ENCODE measurements at places on chromosomes 13 and 19.

DNA sequence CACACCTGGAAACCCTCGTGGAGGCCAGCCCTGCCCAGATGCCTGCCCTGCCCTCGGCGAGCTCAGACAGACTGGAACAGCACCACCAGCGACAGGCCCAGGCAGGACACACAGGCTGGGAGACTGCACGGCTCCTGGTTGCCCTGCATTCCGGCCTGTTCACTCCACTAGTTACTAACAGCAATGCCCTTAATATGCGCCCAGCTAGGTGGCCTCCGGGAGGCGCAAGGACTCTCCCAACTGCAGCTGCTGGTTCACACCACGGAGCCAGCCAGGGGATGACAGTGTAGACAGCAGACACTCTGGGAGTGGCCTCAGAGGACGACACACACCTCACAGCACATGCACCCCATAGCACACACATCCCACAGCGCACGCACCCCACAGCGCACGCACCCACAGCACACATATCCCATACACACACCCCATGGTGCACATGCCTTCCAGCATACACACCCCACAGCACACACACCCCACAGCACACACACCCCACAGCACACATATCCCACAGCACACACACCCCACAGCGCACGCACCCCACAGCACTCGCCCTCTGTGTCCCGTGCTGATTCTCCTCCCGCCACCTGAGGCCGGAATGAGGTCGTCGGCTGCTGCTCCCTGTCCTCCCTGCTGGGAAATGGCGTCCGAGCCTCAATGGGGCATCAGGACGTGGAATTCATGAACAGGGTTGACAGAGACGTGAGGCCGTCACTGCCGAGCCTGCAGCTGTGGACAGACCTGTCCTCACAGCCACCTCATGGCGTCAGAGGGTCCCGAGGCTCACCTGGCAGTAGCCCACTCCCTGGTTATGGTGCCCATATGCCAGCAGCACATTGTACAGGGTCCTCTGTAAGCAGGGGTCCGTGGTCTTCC is 13.6 kb downstream of the GRTP1 start:
- DNase-seq = no peak

DNA sequence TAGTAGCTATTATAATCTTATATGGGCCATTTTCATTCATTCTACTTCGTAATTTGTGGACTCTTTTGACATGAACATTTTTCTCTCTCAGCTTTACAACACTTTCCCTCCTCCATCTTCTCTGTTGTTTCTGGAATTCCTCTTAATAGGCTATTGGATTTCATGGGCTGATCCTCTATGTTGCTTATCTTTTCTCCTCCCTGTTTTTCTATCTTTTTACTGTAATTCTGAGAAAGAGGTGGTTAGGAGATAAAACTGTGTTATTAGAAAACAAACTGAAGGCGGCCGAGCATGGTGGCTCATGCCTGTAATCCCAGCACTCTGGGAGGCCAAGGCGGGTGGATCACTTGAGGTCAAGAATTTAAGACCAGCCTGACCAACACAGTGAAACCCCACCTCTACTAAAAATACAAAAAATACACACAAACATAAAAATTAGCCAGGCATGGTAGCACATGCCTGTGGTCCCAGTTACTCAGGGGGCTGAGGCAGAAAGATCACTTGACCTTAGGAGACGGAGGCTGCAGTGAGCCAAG is 188.1 kb downstream of the UGGT2 start:
- DNase-seq = no peak

GRCh38 chr19:46303322-46303690 is 6.5 kb downstream of the HIF3A start:
- DNase-seq = no peak

- DNase-seq = no peak
Observed at GRCh38 chr19:16594681-16595091, 22.5 kb upstream of the SLC35E1 start.

DNA sequence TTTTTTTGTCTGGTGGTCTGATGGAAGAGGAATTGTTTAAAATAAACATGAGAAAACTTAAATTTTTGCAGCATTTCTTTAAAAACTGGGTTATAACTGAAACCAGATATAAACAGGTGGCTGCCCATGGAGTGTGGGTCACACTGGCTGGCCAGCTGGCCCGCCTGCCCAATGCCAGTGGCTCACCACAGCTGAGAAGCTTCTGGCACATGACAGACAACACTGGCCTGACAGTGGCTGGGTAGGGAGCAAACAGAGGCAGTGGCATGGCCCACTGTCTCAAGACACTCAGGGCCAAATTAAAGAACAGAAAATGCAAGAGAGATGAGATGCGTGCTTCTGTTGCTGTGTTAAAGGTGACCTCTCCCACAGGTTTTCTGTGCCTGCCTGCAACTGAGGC is 3.1 kb upstream of the SLC35E1 start:
- no peak for DNase-seq

DNA sequence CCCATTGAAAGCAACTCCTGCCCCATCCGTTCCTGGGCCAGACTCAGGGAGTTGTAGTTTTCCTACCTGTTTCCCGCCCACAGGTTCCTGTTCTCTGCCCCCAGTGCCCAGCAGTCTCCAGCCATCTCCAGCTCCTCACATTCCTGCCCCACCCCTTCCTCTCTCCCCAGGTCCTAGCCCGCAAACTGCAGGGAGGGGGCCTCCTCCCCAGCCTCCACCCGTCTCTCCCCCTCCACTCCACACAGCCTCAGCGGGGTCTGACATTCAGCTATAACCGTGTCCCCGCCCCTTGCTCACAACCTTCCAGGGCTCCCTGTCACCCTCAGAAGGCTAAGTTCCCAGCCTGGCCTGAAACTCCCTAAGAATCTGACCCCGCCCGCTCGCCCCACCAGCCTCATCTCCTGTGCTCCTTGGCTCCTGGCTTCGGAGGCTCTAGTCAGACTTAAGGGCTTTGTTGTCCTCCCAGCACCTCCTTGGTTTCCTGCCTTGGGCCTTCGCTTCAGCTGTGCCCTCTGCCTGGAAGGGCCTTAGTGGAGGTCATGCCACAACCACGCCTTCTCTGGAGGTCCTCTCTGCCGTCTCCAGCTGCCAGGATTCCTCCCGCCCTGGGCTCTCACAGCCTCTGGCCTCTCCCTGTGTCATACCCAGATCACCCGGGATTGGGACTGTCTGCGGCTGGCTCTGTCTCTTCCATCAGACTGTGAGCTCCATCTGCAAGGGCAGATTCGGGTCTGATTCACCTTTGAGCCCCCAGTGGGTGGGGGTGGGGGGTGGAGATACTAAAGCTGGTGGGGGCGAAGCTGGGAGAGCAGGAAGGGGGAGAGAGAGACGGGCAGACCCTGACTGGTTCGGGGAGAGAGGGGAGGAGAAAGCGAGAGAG is 5.1 kb upstream of the SPACA6 start:
- no peak for DNase-seq

DNA sequence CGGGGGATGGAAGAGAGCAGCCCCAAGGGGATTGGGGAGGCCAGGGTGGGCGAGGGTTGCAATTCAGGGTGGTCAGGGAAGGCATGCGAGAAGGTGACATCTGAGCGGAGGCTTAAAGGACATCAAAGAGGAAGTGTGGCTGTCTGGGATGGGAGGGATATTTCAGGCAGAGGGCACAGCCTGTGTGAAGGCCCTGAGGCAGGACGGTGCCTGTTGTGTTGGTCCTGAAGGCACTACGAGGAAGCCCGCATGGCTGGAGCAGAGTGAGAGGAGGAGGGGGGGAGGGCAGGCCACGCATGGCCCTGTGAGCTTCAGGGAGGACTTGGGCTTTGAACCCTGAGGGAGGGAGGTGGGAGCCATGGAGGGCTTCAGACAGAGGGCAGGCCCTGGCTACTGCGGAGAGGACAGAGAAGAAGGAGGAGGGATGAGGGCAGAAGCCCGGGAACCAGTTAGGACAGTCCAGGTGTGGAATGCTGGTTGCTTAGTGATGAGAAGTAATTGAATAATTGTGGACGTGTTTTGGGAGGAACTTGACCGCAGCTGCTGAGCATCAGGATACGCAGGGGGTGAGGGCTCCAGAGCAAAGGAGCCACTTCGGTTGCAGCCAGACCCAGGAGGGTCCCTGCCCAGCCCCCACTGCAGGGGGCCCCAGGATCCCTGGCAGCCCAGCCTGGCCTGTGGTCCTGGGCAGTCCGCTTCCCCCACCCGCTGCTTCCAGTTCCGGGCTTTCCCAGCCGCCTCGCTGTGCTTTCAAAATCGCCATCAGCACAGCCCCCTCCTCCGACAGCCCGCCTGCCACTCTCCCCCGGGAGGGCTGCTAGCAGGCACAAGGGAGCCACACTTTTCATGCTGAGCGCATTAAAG is 6.2 kb downstream of the TLE6 start:
- DNase-seq = peak; percentile 89

DNA sequence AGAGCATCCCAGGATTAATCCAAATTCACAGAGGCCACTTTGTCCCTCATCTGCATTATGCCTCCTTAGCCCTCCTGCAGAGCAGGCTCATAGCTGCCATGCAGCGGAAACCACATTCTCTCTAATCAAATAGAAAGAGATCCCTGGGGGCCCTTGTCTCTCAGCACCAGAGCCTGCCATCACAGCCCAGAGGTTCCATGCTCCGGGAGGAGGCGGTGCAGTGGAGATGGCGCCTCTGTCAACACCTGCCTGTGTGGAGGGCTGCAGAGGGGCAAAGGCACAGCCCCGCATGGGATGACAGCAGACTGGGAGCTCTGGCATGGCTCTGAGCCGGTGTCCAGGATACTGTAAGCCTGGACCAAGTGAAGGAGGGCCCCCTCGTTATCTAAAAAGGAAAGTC is 111.3 kb downstream of the SLC7A1 start:
- DNase-seq = peak; percentile 33

DNA sequence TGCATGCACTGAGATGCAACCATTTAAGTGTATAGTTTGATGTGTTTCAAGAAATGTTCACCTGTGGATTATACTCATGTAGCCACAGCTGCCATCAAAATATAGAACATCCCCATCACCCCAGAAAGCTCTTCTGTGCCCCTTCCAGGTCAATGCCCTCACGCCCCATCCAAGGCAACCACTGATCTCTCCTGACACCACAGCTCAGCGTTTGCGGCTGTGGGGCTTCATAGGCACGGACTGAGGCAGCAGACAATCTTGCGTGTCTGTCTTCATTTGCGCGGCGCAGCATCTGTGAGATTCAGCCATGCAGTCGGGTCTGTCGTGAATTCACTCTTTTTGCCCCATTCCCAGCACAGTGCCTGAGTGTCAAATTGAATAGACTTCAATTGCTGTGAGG is 153.8 kb upstream of the UQCRFS1 start:
- no peak for DNase-seq

GRCh38 chr19:12789098-12789903 is 2.0 kb upstream of the JUNB start:
- DNase-seq = no peak

DNA sequence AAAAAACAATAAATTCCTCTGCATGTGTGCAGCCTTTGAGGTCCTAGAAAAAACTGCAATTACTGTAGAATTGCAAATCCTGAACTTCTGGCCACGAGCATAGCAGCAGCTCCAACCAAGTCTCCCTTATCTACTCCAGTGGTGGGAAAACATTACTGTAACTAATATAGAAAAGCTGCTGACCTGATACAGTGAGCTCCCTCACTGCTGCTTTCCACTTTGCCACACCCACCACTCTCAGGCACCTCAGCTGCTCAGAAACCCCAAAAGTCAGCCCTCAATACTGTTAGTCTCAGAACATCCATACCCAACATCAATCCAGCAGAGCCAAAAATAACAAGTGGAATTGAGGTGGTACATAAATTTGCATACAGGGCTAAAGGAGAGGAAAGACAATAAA is 192.5 kb downstream of the POU4F1 start:
- DNase-seq = no peak

- DNase-seq = no peak
Observed at GRCh38 chr13:40109351-40109844, 453.9 kb downstream of the COG6 start.

DNA sequence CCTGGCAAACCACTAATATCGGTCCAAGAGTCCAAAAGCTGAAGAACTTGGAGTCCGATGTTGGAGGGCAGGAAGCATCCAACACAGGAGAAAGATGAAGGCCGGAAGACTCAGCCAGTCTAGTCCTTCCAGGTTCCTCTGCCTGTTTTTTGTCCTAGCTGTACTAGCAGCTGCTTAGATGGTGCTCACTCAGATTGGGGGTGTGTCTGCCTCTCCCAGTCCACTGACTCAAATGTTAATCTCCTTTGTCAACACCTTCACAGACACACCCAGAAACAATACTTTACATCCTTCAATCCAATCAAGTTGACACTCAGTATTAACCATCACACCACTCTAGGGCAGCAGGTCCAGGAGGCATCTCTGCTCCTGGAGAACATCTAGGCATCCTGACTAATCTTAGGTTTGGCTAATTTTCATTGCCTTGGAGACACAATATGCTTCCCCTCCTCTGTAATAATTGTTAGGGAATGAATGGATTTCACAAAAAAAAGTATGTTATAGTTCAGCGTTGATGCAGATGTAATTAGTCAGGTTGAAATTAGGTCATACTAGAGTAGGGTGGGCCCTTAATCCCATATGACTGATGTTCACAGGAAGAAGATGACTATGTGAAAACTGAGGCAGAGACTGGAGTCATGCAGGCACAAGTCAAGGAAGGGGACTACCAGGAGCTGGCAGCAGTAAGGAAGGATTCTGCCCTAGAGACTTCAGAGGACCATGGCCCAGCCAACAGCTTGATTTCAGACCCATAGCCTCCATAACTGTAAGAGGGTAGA is 183.4 kb downstream of the RBM26 start:
- no peak for DNase-seq

DNA sequence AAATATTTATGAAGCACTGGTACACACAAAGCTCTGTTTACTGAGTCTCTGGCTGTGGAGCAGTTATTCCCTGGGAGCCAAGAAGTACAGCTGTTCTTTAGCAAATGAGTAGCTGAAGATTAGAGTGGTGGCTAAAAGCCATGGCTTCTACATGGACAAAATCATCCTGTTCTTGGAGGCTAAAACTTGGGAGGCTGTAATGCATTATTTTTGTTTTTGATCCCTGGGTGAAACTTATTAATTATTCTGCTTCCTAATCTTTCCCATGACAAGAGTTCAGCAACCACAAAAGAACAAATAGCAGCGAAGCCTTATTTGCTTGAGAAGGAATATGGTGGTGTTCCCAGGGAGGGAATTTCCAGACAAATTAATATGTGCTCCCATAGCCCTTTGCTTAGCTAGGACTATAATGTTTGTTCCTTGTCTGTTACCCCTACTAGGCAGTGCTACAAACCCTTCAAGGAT is 109.5 kb downstream of the DCT start:
- DNase-seq = no peak

- DNase-seq = no peak
Observed at GRCh38 chr13:43289470-43290255, 266.3 kb downstream of the DNAJC15 start.

DNA sequence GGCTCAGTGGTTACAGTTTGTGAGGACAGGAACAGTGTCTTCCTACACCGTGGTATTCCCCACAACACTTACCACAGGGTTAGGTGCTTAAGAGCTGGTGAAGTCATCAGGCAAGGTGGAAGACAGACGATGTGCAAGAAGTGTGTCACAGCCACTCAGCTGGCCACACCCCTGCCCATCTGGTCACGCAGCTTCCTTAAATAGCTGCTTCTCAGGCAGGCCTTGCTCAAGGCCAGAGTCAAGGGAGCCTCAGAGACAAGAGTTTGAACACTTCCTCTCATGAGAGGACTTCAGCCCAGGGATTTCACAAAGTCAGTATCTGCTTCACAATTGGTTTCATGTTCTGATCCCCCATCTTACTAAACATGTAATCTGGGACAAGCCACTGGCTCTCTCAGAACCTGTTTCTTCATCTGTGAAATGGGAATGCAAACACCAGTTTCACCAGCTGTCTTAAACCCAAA is 80.3 kb upstream of the FRY start:
- no peak for DNase-seq

- no peak for DNase-seq
Observed at GRCh38 chr13:20703780-20704458, 420 bp downstream of the IL17D start.

GRCh38 chr13:53445686-53446085 is 417.1 kb downstream of the OLFM4 start:
- DNase-seq = no peak
